Activated T-cell treated with anti-CD3 and anti-CD28 coated beads for 24 hours (primary cell): ENCODE measurements at places on chromosomes 1 and 21.

- no peak for DNase-seq
These were observed 116.1 kb downstream of the SPATA17 start for GRCh38 chr1:217747156-217747769.

GRCh38 chr21:25487046-25487594 is 120.2 kb downstream of the MRPL39 start:
- DNase-seq = no peak

- DNase-seq = peak; percentile 15
These were observed at the start of gene NCF2 for GRCh38 chr1:183590244-183591191. TSS of gene NCF2 (minus strand) at chr1:183590459. CDS start at chr1:183590329, 130 bp downstream.

DNA sequence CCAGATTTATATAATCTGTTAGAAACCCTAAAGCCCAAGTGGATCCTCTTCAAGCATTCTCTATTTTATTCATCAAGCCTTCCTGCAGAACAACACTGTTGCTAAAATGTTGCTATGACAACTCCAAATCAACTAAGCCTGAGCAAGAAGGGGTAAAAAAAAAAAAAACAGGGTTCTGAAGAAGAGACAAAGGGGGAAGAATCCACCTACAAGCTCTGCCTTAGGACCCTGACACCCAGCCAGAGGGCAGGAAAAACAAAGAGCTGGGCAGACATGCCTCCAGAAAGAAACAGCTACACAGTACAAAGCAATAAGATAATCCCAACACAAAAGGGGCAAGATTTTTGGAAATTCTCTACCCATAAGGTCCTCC is 1.3 kb downstream of the USF1 start:
- DNase-seq = no peak

GRCh38 chr1:221419513-221420095 is 322.3 kb downstream of the DUSP10 start:
- DNase-seq = no peak

- DNase-seq = no peak
These were observed 18.1 kb downstream of the CAMTA1 start for GRCh38 chr1:6803357-6803756.

- peak; percentile 23 for DNase-seq
These were observed 177.1 kb upstream of the EDN2 start for GRCh38 chr1:41661428-41662060.

- DNase-seq = no peak
These were observed 7.3 kb downstream of the C8B start for GRCh38 chr1:56958526-56958925.

DNA sequence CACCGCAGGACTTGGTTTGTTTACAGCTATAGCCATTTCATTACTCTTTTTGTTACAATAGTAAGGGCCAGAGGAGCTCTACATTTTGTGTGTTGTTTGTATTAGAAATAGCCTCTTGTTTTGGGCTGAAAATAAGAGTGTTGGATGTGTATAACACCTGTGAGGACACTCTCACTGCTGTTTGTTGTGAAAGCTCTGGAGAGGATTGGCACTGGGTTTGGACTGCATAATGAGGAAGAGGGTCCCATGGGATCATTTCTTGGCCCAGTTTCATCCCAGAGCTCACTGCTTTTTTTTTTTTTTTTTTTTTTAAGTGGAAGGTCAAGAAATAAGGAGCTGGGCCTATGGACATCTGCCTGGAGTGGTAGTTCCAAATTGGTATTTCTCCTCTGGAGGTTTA is 61.6 kb upstream of the KIAA0040 start:
- no peak for DNase-seq

DNA sequence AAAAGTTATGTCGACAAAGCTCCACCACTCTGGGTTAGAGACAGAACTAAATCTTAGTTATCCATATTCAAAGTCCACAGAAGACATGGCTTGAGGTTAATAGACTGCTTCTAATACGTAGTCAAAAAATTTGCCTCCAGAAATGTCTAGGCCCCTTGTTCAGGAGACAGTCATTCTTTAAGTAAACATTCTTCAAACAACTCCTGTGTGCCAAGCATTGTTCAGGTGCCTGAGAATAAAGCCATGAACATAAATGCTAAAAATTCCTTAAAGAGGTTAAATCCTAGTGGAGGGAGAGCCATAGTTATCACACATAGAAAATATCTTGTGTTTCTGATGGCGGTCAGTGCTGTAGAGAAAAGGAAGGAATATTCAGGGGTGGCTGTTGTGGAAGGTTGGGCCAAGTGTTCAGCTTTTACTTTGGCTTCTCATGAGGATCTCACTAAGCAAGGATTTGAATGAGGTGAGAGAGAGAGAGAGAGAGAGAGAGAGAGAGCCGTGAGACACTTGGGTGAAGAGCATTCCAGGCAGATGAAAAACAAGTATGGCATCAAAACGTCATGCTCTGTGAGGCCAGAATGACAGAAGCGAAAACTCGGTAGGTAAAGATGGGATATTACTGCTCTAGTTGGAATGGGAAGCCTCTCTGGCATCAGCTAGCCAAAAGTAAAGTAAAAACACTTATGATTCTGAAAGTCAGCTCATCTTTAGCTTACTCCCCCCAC is 187.1 kb downstream of the GREM2 start:
- no peak for DNase-seq

GRCh38 chr1:94783342-94784189 is 36.6 kb upstream of the SLC44A3 start:
- no peak for DNase-seq

DNA sequence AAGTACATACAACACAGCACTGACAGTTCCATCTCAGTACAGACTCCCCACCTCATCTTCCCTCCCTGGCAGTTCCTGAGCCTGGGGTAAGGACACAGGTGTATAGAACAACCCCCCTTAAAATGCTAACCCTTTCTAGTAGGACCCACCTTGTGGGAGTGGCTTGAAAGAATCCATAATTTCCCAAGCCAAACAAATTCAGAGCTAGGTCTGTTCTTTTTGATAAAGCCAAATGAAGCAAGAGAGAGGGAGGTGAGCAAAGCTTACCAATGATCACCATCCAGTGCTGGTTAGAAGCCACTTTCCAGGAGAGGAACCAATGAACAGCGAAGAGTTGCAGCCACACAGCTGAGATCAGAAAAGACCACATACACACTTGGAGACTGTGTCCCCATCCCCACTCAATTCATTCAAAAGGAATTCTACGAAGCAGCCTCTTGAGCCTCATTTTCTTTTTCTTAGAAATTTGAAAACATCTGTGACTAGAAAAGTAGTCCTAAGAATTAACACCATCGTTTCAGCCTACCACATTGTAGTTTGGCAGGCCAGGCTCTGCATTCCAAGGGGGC is 9.2 kb downstream of the UBE2Q1 start:
- no peak for DNase-seq

DNA sequence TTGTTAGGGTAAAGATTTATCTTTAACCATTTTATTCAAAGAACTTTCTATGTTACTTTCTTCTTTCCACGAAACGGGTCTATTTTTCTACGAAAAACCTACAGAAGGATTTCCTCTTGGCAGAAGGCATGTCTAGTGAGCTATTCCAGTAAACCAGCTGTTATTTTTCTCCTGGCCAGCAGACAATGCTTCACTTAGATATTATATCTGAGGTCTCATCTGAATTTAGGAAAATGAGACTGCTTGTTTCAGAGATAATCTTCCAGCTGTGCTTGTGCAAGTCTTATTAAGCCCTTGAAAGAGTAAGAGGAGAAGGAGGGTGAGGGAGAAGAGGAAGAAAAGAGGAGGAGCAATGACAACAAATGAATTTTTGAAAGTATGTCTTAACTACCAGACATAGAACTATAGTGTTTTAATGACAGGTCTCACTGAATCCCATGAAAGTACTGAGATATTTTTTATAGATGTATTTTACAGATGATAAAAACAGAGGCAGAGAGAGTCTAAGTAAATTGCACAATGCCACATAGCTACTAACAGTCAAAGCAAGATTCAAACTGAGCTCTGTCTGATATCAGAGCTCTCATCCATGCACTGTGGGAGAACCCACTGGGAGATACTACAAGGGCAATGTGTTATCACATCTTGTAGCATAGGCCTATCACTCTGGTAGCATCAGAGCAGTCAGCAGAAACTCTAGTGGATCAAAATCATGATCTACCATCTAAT is 54.6 kb upstream of the SAMSN1 start:
- DNase-seq = no peak

GRCh38 chr1:58116284-58116683 is 430.2 kb downstream of the OMA1 start:
- DNase-seq = no peak

- DNase-seq = no peak
These were observed 2.4 kb downstream of the GABRD start for GRCh38 chr1:2021550-2021949.

DNA sequence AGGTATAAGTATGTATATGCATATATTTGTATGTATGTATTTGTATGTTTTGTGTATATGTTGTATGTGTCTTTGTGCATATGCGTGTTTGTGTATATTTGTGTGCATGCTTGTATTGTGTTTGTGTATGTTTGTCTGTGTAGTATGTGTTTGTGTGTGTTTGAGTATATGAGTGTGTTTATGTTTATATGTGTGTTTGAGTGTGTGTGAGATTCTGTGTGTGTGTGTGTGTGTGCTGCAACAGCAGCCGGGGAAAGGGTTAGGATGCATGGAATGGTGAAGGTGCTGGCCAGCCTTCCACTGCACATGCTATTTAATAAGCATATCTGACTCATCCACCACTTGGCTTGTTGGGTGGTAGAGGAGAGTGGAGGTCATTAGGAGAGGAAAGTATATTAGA is 46.6 kb upstream of the RAB4A start:
- no peak for DNase-seq

GRCh38 chr1:54542120-54542961 is 5.7 kb upstream of the ACOT11 start:
- DNase-seq = peak; percentile 41

GRCh38 chr1:20964540-20965484 is 177.7 kb upstream of the HP1BP3 start:
- DNase-seq = no peak

DNA sequence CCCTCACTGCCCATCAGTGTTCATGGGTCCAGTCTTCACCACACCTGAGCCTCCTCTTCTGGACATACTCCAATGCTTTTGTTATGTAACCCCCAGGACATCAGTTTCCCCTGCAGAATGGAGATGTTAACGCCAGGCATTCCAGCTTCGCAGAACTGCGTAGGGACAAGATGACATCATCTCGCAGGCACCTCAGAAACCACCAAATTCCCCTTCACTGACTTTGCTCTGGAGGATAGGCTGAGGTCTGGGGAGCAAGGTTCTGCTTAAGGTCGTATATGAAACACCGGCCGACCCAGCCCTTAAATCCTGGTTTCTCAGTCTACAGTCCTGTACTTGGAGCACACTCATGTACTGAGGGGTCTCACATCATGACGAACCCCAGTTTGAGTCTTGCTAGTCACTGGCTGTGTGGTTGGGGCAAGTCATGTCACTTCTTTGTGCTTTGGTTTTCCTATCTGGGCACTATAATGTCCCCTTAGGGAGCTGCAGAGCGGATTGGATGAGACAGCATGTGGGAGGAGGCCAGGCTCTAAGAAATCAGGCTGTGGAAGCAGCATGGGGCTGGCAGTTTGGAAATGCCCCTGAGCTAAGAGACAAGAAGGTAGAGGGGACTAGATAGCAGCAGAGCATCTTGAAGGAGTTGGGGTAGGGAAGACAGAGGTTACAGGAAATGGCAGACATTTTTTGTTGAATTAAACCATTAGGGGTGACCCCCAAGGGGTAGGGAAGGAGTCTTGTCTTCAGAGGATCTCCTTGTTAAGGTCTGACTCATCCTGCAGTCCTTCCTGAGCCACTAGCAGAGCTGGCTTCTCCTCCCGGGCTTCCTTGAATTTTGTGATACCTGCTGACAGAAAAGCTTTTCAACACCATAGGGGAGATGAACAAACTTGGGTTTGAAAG is 138.3 kb downstream of the FOXD2 start:
- no peak for DNase-seq

- DNase-seq = no peak
These were observed 59.3 kb downstream of the AK4 start for GRCh38 chr1:65207317-65207716.

DNA sequence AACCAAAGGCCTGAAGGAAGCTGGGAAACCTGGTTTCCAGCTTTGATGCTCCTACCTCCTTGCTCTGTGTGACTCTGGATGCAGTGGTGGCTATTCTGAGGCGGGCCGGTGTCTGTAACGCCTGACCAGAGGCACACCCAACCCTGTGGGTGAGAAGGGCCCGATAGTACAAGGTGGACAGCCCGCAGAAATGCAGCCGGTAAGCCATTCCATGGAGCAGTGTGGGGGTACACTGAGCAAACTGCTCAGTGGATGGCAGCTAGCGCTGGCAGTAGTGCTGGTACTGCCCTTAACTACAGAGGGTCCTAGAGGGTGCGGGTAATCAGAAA is 36.0 kb downstream of the AHDC1 start:
- DNase-seq = no peak

- no peak for DNase-seq
These were observed 19.8 kb downstream of the OLFML2B start for GRCh38 chr1:162003830-162004215.

- no peak for DNase-seq
These were observed 14.3 kb downstream of the KPNA6 start for GRCh38 chr1:32122151-32122550.

DNA sequence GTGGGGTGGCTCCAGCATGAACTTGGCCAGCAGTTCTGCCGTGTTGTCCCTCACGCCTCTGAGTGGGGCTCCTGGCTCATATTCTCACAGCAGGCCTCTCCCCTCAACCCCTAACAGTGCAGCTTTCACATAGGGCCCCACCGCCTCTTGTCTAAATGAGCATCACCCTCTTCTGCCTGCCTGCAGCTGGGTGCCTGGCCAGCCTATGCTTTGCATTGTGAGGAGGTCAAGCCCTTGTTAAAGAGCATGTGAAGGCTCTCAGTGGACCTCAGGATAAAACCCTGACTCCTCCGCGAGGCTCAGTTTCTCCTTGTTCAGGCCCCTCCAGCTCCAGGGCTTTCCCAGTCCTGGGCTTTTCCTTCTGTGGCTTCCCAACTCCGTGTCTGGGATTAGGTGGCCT is 34.8 kb downstream of the CRYAA start:
- no peak for DNase-seq

- no peak for DNase-seq
These were observed 151.8 kb upstream of the ST6GALNAC5 start for GRCh38 chr1:76715474-76715873.

- no peak for DNase-seq
These were observed 59.9 kb downstream of the TRIM11 start for GRCh38 chr1:228346731-228347130.

DNA sequence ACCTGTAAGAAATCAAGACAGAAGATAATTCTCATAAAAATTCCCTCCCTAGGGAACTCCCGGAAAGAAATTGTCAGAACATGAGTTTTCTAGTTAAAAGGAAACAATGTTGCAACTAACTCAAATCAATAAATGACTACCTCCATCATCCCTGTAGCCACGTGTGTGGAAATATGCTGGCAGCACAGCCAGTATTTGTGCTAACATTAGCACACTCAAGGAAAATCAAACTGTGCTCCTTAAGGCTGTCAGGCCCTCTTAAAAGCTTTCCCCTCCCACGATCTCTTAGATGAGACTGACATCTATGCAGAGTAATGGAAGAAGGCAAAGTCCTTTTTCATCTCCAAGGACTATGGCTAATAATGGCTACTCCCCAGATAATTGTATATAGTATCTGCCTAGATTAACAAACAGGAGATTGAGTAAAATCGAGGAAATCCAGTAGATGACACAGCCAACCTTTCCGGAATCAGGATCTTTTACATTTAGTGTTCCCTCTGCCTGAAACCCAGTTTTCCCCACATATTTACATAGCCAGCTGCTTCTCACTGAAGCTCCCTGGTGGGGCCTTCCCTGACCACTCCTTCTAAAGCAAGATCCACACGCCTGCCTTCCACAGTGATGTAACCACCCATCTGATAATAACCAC is 50.9 kb upstream of the NR5A2 start:
- no peak for DNase-seq
